Right hindlimb (tissue), 1 donor: ENCODE measurements at places on chromosomes 2 and 18.

DNA sequence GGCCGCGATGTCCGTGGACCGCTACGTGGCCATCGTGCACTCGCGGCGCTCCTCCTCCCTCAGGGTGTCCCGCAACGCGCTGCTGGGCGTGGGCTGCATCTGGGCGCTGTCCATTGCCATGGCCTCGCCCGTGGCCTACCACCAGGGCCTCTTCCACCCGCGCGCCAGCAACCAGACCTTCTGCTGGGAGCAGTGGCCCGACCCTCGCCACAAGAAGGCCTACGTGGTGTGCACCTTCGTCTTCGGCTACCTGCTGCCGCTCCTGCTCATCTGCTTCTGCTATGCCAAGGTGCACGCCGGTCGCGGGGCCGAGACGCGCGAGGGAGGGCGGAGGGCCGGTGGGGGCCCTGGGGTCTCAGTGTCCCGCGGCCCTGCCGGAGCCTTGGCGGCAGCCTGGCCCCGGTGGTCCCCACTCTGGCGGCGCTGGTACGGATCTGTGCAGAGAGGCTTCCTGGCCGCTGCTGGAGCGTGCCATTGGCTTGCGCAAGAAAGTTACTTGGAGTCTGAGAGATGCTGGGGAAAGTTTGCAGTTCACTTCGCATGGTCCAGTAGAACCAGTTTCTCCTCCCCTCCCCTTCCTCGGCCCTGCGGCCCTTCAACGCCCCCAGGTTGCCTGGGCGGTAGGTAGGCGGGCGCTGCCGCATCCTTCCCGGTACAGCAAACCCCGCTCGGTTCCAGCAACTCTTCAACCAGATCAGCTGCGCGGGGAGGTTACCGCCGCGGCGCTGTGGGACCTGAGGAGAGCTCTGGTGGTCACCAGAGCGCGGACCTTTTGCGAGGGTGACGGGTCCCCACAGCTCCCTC lies 1.5 kb downstream of the GALR1 start:
- no peak for DNase-seq

- DNase-seq, result no peak
Measured at GRCh38 chr2:180776921-180777320, 203.5 kb upstream of the UBE2E3 start.

- DNase-seq, result no peak
Measured at GRCh38 chr18:62938006-62938405, 222.7 kb downstream of the PHLPP1 start.

GRCh38 chr18:79604205-79604912 lies 75.2 kb upstream of the CTDP1 start:
- peak; percentile 12 for DNase-seq

DNA sequence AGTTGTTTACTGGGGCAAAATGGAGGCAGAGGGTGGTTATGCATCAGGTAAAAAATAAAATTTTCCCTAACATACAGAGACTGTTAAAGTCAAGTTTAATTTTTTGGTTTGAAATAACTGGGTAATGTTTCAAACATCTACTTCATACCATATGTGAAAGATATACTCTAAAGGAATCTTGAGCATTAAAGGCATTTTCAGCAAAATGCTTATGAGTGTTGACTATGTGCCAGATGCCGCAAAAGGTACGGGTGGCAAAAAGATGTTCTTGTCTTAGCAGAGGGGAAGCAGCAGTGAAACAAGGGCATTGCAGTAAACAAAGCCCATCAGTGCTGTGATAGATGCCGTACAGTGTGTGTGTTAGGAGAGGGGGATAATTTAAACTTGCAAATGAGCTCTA lies 263.1 kb upstream of the ID2 start:
- DNase-seq, result no peak

DNA sequence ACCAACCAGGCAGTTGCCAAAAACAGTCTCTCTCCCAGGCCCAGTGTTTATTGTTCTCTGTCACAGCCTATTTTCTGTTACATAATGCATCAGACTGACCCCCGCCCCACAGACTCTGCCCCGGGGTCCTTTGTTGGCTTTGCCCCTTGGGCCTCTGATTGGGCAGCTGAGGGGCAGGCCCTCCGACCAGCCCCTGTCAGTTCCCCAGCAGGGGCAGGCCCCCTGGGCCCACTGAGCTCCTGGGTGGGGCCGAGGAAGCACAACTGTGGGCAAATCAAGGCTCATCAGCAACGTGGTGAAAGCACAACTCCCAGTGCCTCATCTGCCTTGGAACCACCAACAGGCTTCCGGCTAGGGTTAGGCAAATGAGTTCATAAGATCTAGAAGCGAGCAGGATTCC lies 160.1 kb upstream of the MYCN start:
- DNase-seq, result no peak

DNA sequence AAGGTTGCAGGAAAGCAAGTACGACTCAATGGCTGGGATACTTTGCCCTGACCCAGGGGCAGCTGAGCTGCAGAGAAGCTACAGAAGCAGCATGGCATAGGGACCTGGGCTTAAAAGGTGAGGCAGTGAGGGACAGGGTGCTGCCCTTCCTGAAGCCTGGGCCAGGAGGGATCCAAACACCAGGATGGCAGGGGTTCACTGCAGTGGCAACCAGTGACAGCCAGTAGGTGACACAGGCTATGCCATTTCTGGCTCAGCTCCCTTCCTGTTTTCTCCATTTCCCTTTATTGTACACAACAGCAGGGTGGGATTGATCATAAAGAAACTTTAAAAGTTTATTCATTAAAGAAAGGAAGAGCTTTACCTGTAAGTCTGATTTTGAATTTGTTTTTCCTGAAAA lies 48.8 kb downstream of the CABYR start:
- no peak for DNase-seq
